Activated CD4-positive, alpha-beta T cell treated with anti-CD3 and anti-CD28 coated beads, Interleukin-2, amount 50 U/mL, for 48 hours (primary cell): ENCODE measurements at places on chromosomes 11 and 22.

DNA sequence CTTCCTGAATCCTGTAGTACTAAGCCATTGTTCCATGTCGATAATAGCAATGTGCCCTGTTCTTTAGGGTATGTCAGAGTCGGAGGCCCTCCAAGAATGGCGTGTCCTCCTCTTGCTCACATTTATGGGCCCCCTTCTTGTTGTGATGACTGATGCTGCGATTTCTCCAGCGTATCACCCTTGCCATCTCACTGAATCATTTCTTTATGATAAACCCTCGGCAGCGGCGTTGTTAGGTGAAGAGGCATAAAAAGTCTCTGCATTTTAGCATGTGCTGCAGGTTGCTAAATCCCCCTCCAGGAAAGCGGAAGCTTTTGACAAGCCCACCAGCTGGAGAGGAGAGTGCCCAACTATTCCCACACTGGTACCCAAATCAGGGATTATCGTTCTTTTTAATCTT is 1045.3 kb downstream of the BRD1 start:
- DNase-seq, result no peak

GRCh38 chr11:83194281-83195142 is 1.0 kb downstream of the ANKRD42 start:
- DNase-seq, result peak; percentile 65

GRCh38 chr11:93236741-93237675 is 39.2 kb upstream of the SLC36A4 start:
- DNase-seq, result no peak

DNA sequence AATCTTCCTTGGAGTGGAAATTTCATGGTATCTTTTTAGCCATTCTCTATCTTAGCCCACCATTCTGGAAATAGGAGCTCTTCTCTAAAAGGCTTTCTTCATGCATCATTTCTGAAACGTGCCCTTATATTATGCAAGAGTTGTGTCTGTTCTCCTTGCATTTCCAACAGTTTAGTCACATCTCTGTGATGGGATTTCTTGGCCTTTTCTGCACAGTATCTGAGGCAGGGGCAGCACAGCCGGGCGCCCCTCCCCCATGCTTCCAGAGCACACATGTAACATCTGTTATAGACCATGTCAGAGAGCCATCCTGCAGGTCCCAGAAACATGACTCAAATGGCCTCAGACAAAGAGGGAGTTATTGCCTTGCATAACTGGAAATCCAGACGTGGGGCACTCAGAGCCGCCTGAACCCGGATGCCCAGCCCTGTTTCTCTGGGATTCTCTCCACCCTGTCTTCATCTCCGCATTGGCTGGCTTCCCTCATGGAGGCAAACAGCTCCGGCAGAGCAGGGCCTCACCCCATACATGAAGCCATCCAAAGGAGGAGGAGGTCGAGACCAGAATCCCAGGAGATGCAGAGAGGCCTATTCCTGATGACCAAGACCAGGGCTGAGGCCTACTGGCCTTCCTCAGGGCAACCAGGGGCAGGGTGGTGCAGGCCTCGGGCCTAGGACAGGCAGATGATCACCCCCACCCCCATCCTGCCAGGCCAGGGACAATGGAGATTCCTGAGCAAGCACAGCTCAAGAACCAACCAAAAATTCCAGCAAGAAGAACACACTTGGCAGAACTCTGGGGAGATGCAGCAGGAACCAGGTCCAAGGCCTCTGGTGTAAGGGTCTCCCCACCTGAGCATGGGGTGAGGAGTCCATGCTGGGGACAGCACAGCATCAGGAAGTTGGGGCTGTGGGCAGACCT is 61.3 kb downstream of the IGLL5 start:
- DNase-seq, result no peak

- no peak for DNase-seq
Observed at GRCh38 chr11:85170184-85170583, 457.0 kb downstream of the DLG2 start.

- DNase-seq, result no peak
Observed at GRCh38 chr11:11786234-11786633, 55.5 kb upstream of the USP47 start.

DNA sequence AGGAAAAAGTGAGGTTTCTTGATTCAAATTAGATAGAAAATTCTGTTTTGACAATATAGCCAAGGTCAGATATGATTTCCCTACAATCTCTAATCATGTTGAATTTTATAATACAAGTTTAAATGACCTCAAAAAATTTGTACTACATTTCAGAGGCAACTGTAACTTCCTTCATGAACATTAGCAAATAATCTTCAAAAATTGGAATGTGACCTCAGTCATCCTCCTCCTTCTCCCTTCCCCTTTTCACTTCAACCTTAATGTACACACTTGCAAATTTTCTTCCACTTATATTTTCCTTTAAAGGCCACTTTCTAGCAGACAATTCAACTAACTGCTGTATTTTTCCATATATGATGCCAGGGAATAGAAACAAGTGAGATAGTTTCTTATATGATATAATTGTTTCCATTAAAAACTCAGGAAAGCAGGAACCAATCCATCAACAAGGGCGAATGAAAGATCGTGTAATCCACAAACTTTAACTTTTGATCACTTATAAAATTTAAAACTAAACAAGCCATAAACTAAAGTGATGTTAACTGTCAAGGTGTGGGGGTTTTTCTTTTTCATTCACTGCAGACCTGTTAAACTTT is 60.3 kb downstream of the MAML2 start:
- no peak for DNase-seq

DNA sequence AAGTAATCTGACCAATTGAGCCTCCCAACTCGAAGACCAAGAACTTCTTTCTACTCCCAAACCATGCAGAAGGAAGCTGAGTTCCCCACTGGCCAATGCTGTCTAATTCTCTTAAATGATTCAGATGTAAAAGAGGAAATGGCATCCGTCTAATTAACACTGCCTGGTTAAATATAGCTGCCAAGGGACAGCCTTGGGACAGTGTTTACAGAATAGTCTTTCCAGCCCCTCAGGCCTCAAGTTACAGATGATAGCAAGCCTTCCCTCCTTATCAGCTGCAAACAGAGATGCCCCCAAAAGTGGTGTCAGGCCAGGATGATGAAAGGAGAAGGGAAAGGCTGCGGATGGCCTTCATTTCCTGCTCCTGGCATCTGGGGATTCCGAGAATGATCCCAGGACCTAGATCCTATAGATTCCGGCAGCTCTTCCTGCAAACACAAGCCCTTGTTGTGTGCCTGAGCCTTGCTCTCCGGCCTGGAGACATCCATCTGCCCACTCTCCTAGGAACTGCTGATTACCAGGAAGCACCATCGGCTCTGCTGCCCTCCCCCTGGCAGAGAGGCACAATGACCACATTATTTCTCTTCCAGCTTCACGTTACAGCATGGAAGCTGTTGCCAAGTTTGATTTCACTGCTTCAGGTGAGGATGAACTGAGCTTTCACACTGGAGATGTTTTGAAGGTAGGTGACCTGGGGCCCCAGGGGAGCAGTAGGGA is 13.5 kb upstream of the TMA7B start:
- DNase-seq, result no peak

- no peak for DNase-seq
Observed at GRCh38 chr11:122692444-122692843, 36.9 kb downstream of the UBASH3B start.

DNA sequence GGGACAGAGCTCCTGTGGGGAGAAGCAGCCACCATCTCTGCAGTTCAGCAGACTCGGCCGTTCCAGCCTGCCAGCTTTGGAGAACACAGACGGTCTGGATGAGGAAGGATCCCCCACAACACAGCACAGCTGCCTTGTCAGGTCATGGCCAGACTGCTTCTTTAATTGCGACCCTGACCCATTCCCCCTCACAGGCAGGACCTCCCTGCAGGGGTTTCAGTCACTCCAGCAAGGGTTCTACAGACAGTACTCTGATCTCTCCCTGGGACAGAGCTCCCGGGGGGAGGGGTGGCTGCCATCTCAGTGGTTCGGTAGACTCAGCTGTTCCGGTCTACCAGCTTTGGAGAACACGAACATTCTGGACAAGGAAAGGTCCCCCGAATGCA is 173.5 kb downstream of the TTC28 start:
- DNase-seq, result no peak

GRCh38 chr11:119618208-119618909 is 110.6 kb downstream of the NECTIN1 start:
- DNase-seq, result no peak

GRCh38 chr22:38258895-38259294 is 13.9 kb downstream of the TMEM184B start:
- DNase-seq, result no peak

GRCh38 chr11:96579656-96580055 is 189.8 kb downstream of the JRKL start:
- no peak for DNase-seq

GRCh38 chr22:37782340-37783168 is 25.2 kb upstream of the GCAT start:
- no peak for DNase-seq

DNA sequence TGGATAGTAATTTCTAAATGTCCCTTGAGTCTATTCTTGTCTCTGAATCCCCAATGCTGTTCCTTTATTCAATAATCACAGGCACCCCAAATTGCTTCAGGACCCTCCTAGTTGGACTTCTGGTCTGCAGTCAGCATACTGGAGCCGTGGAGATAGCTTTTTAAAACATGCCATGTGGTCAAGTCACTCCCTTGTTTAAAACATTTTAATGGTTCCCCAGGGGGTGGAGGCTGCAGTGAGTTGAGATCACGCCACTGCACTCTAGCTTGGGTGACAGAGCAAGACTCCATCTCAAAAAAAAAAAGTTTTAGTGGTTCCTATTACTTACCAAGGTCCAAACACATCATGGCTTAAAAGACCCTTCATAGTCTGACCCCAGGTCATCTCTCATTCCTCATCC is 220.3 kb downstream of the ADAMTS15 start:
- no peak for DNase-seq

DNA sequence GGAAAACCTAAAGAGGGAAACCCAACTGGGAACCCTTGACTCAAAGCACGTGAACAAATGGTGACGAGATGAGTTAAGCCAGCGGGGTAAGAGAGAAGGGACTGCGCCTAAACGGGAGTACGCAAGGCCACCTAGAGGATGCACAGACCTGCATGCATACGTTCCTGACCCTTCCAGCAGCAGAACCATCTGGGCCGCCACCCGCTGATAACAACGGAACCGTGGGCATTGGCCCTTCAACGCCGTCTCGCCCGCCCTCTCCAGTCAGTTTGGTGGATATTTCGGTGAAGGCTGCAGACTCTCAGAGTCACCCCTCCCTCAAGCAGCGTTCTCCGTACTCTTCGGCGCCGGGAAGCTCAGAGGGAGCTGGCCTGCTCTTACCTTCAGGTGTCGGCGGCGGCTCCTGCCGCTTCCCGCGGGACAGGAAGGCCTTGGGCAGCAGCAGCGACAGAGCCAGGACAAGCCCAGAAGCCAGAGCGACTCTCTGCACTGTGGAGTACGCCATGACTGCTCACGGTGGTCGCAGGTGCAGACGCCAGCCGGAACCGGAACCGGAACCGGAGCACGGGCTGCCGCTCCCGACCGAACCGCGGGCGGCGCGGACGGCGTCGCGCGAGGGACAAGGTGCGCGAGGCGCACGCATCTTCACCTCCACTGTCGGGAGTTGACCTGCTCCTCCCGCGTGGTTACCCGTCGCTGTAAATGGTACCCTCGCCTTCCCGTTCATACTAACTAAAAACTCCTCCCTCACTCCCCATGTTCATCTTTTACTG is at the start of gene RIC3:
RIC3 (minus strand) TSS at position 541 of the 773 bp plus-strand sequence; CDS start at position 505, 36 bp downstream.
- peak; percentile 58 for DNase-seq

- DNase-seq, result peak; percentile 45
Observed at GRCh38 chr11:110430267-110431050, 711 bp downstream of the FDX1 start.

DNA sequence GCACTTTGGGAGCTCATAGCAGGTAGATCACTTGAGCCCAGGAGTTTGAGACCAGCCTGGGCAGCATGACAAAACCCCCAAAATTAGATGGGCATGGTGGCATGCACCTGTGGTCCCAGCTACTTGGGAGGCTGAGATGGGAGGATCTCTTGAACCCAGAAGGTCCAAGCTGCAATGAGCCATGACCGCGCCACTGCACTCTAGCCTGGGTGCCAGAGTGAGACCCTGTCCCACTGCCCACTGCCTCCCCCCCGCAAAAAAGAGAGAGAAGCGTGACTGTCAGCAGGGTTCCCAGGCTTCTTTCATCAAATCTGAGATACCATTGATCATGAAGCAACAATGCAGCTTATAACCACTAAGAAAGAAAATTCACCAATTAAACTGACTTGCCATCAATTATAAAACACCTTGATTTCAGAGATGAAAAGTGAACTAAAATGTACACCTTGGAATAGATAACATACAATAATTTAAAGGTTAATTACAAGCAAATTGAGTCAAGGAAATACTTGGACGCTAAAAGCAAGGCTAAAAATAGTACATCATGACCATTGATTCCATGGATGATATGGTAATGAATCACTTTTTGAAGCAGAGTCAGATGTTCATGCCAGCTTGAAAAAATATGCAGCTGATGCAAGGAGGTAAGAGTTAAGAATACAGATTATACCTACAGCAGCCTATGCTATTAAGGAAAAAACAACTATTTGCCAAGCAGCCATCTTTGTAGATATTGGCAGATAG is 90.8 kb upstream of the ALKBH3 start:
- no peak for DNase-seq

- DNase-seq, result no peak
Observed at GRCh38 chr11:113697756-113698407, 8.2 kb downstream of the TMPRSS5 start.

DNA sequence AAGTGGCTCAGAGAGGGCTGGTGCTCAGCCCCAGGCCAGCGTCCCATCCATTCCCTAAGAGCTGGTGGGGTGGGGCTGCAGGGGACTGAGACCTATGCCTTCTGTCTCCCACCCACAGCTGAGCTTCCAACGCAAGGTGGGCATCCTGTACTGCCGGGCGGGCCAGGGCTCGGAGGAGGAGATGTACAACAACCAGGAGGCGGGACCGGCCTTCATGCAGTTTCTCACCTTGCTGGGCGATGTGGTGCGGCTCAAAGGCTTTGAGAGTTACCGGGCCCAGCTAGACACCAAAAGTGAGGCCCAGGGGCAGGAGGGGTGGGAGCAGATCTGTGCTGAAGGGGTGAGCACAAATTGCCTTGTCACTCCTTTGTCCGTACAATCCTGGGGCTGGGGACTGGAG is 6.9 kb downstream of the SIPA1 start:
- no peak for DNase-seq

GRCh38 chr11:37456746-37457145 is 858.7 kb upstream of the RAG2 start:
- no peak for DNase-seq

GRCh38 chr11:6351782-6352382 is 31.6 kb upstream of the CAVIN3 start:
- peak; percentile 37 for DNase-seq

DNA sequence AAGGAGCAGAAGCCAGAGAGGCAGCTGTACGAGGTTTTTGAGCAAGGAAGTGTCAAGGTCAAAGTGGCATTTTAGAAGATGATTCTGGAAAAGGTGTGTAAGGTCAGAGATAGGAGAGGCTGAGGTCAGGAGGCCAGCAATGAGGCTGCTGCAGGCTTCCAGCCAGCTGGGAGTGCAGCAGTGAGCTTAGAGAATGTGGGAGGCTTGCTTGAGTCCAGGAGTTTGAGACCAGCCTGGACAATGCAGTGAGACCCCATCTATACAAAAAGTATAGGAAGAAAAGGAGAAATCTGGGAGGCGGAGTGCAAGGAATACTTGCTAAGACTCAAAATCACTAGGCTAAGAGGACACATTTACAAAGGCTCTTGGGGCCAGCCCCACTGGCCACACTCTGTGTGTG is 96.5 kb downstream of the GRIK4 start:
- no peak for DNase-seq

- DNase-seq, result no peak
Observed at GRCh38 chr22:47022475-47022874, 260.0 kb downstream of the TBC1D22A start.

- no peak for DNase-seq
Observed at GRCh38 chr11:79025097-79025496, 415.7 kb downstream of the TENM4 start.
